ENCODE measurements at places on chromosomes 11 and 22.

DNA sequence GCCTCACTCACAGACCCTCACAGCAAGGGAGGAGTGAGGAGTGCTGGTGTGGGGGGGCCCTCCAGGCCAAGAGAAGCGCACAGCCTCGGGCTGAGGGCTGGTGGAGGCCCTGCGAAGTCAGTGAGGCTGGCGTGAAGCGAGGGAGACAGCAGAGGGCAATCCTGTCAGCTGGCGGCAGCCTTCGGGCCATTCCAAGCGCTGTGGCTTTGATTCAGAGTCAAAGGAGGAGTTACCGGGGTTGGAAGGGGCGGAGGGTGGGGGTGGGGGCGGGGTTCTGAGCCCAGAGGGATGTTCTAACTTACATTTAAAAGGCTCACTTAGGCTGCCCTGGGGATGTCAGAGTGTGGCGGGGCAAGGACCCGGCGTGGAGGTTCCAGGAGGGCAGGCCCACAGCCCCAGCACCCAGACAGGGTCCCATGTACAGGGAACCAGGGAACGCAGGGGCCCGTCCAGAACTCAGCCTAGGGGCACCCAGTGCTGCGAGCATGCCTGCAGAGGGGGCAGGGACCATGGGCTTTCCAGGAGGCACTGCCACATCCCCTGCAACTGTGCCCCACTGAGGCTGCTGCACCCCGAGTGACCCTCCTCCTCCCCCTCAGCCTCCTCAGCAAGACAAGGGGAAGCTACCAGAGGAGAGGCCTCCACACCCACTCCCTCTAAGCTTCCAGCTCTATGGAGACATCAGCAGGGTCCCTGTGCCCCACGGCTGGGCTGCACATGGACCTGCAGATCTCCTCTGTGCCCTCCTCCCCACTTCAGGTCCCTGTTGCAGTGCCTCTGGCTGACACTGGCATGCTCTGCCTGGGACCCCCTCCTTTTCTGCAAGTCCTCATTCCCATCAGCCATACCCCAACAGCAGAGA, 39.7 kb upstream of the TTLL12 start:
- DNase-seq = no peak

GRCh38 chr11:16469968-16470367, 113.6 kb upstream of the SOX6 start:
- no peak for DNase-seq

DNA sequence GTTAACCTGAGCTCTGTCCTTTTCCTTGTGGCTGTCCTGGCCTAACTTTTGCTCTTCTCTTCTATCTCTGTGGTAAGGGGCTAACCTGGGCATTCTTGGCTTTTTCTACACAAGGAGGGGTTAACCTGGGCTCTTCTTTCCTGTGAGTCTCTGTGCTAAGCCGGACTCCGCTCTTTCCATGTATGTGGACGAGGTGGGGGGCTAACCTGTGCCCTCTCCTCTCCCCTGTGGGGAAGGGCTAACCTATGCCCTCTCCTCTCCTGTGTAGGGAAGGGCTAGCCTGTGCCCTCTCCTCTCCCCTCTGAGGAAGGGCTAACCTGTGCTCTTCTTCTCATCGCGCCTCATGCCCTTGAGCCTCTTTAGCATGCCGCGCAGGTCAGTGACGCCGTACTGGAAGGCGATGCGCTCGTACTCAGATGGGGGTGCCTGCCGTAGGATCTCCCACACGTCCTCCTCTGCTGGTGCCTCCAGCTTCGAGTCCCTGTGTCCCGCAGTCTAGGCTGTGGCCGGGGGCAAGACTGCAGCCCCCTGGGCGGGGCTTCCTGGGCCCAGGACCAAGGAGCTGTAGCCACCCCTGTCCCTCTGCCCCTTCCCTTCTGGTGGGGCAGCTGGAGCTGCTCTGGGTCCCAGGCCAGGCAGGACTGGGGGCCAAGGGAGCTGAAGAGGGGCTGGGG, 6.5 kb downstream of the MYBPC3 start:
- no peak for DNase-seq

- DNase-seq = no peak
Measured at GRCh38 chr11:28072321-28072720, 35.6 kb downstream of the KIF18A start.

- DNase-seq = no peak
Measured at GRCh38 chr11:23236826-23237555, 376.7 kb upstream of the CCDC179 start.

Measured in NCI-H2227 treated with DMSO at 0.1 percent for 48 hours (cell line).